PC-3 (cell line): ENCODE measurements at places on chromosomes 16 and 17. TPM values are rescaled to one million over a fixed set of nuclear protein-coding genes. Genes with fewer than 3 reads are reported as not detected.

Gene PLEKHG4
- 8.9 and 15.6 TPM in 2 replicates for total RNA-seq

GRCh38 chr16:84940670-84941551, 70.4 kb downstream of the ZDHHC7 start:
- DNase-seq: no peak

GRCh38 chr17:7427549-7427948, 1.1 kb upstream of the SPEM3 start:
- DNase-seq: no peak

DNA sequence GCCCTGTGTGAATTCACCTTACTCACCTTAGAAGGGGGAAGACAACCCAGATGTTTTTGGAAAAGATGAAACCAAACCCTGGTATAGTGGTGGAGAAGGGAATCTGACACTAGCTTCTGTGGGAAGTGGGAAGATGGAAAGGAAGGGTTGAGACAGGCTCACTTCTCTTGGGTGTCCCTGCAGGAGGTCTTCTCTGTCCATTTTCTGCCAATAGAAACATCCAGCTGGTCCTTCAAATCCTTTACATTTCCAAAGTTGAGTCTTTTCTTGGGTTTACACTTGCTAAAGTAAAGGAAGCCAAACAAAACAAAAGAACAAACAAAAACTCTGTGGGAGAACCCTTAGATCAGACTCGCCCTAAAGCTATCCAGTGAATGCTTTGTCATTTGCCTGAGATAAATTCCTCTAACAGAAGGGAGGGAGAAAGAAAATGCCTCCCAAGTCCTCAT, 10.2 kb downstream of the HOXB1 start:
- DNase-seq: peak; percentile 66

Gene GPR179
- not detected in 2 replicates for total RNA-seq

GRCh38 chr16:87996962-87997880, 46.0 kb downstream of the BANP start:
- no peak for DNase-seq

- DNase-seq: no peak
These were observed 44.2 kb downstream of the NUP93 start for GRCh38 chr16:56774016-56774680.

GRCh38 chr16:4115949-4116318, 308 bp downstream of the ADCY9 start:
- no peak for DNase-seq

- no peak for DNase-seq
These were observed 154.8 kb downstream of the CYB561 start for GRCh38 chr17:63291258-63291657.

Gene PRSS8
- total RNA-seq: 18.0 and 23.4 TPM in 2 replicates

Gene COPRS
- 79.0 and 85.1 TPM in 2 replicates for total RNA-seq

Gene NPIPB13
- 0.29 and 4.3 TPM in 2 replicates for total RNA-seq

DNA sequence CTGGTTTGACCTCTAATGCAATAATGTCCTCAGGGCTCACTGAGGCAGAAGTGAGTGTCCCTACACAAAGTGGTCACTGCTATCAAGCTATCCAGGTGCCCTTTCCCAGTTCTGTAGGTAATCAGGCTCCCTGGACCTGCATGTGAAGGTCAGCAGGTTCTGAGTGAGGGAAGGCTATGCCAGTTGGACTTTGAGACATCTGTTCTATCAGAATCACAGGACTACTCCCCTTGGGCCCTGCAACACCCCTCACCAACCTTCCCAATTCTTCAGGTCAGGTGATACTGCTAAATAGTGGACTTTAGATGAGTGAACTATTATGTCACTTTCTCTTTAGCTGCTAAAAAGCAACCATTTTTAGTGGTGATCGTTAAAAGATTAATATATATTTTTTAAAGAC, 37.6 kb downstream of the ZZEF1 start:
- no peak for DNase-seq

DNA sequence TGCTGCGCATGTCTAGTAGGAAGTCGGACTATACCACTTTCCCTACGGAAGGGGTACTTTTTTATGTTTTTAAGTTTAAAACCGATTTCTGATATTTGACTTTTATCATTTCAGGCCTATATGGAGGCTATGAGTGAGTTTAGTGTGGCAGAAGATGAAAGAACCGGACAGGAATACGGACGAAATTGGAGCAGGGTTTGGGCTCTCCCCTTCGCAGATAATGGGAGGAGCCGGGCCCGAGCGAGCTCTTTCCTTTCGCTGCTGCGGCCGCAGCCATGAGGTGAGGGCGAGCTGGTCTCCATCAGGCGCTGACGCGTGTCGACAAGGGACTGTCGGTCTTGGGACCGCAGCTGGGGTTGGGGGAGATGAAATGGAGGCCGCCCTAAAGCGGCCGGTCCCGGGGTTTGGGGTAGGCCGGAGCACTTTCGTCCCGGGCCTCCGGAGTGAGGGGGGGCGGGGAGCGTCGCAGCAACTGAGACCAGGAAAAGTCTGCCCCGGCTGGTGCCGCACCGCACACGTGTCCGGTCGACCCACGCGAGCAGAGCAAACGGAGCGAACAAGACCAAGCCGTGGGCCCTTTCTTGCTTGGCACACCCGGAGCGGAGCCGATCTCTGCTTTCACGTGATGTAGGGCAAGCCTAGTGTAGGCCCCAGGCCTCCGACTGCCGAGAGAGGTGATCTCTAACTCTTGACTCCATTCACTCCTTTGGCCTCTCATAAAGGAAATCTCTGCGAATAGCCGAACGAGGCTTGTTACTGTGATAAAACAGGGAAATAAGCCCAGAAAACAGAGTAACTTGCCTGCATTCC, at the start of gene RPL19:
TSS of gene RPL19 (plus strand) at position 214 of the 810 bp plus-strand sequence. CDS start at position 276, 62 bp downstream.
- no peak for DNase-seq

GRCh38 chr16:17607609-17608008, 136.8 kb upstream of the XYLT1 start:
- DNase-seq: no peak

DNA sequence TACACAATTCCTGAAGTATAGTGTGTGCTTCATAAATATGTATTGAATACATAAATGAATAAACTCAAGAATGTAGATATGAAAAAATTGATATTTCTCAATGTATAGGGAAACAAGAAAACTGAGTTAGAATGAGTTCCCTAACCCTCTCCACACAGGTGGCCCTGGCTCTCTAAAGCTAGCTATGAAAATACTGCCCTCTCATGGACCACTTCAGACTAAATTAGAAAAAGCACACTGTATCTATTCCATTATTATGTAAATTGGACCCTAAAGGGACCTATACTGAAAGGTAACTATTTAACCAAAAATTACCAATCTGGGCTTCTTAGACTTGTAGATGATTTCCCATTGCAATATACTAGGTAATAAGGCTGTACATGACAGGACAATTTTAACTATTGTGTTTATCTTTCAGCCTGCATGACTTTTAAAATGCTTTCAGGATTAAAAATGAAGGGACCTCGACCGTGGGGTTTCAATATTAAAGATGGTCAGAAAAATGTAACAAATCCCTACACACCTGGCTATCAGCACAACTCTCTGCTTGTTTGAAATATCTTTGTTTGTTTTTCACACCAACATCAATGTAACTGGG, 672.5 kb upstream of the KIF2B start:
- peak; percentile 19 for DNase-seq

- DNase-seq: no peak
These were observed 2.4 kb downstream of the AOC2 start for GRCh38 chr17:42846594-42847280.
